ENCODE measurements at places on chromosomes 6 and 20. TPM values are rescaled to one million over a fixed set of nuclear protein-coding genes. Genes with fewer than 3 reads are reported as not detected.

TNFRSF6B gene
- total RNA-seq = not detected

C6orf52 gene
- 0.63 TPM for total RNA-seq

HRH3 gene
- not detected for total RNA-seq

KCNK15 gene
- total RNA-seq = not detected

OPRM1 gene
- total RNA-seq = not detected

CCDC170 gene
- not detected for total RNA-seq

SNAI1 gene
- 0.22 TPM for total RNA-seq

PPP1R3G gene
- 0.22 TPM for total RNA-seq

ARMC12 gene
- 1.7 TPM for total RNA-seq

AGER gene
- total RNA-seq = 55.3 TPM

TSPO2 gene
- total RNA-seq = not detected

KCNG1 gene
- total RNA-seq = not detected

SRF gene
- total RNA-seq = 38.7 TPM

TRIM31 gene
- total RNA-seq = not detected

SUMO4 gene
- total RNA-seq = 7.4 TPM

ZC3H12D gene
- 15.2 TPM for total RNA-seq

SLC2A10 gene
- not detected for total RNA-seq

RNGTT gene
- 18.4 TPM for total RNA-seq

KPNA5 gene
- 14.0 TPM for total RNA-seq

FAXC gene
- not detected for total RNA-seq

SIRPB1 gene
- 5.4 TPM for total RNA-seq

CST2 gene
- not detected for total RNA-seq

GGTLC1 gene
- not detected for total RNA-seq

MRPS18B gene
- total RNA-seq = 36.7 TPM

HLA-DRB1 gene
- total RNA-seq = 36.3 TPM

TMEM30A gene
- 65.2 TPM for total RNA-seq

Data from activated naive CD4-positive, alpha-beta T cell treated with anti-CD3 and anti-CD28 coated beads, Interleukin-2, amount 10 ng/mL, durations not matched to agents 5 hours and 36 hours (primary cell).